Left kidney (tissue), 8 donors: ENCODE measurements at places on chromosomes 16 and 17. TPM values are rescaled to one million over a fixed set of nuclear protein-coding genes. Genes with fewer than 3 reads are reported as not detected.

- DNase-seq = no peak
Measured at GRCh38 chr17:43660816-43661493, 767 bp downstream of the MEOX1 start.

The VAT1L gene
- 4.7 TPM for polyA plus RNA-seq

The NPIPA5 gene
- polyA plus RNA-seq = 49.4 TPM

DNA sequence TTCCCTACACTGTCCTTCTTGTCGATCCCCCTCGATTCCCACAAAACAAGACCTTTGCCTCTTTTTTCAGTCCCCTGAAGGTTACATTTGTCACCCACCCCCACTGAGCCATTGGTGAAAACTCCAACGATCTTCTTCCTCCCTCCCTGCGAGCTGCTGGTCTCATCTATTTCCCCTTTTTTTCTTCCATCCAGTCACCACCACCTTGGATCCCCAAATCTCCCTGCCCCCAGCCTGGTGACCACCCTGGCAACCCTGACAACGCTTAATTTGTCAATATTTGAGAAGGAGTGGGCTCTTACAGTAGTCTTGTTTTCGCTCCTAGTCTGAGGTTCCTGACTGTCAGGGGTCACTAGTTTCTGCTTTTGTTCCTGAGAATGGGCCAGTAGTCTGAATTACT lies 62.9 kb downstream of the SMPD3 start:
- no peak for DNase-seq

GRCh38 chr17:78682363-78682762 lies 99.7 kb downstream of the CYTH1 start:
- no peak for DNase-seq

DNA sequence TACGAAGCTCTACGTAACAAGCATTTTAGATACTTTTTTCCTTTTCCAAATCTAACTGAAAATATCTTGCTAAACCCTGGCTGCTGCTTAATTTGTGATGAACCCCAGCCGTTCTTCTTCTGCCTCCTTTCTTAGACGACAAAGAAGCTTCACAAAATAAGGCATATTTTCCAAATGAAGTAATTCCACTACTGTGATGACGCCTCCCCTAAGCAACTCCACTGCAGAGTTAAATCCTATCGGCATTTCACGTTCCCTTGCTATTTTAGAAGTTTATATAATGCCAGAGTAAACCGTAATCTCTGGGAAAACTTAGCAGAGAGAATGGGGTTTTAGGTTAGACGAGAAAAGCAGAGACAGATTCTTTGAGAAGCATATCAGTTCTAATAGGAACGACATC lies 683.1 kb upstream of the SALL1 start:
- no peak for DNase-seq

The CTRB2 gene
- not detected for polyA plus RNA-seq

DNA sequence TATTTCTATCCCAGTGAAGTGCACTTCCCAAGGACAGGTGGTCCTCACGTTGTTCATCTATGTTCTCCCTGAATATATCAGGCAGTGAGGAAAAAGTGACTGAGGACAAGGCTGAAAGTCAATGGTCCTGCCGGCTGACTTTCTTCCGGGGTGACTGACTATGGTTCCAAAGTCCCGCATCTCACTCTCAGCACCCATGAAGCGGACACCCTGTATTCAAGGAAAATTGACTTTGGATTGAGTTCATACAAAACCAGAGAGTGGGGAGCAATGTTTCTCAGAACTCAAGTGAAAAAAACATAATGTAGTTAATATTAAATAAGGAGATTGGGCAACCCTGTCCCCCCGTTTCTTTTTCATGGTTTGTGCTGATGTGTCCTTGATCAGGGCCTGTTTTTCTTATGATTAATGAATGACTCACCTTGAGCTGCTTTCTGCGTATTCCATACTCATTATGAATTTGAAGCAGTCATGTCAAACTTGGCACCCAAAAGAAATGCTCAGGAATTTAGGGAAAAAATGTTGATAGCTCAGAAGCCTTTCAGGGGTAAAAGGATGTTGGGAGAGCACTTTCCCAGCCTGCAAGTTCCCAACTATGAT lies 184.0 kb downstream of the CYLD start:
- DNase-seq = no peak

- no peak for DNase-seq
Measured at GRCh38 chr17:70775679-70776078, 606.3 kb downstream of the KCNJ2 start.

The RDM1 gene
- 3.1 TPM for polyA plus RNA-seq

The CPHXL2 gene
- 0.40 TPM for polyA plus RNA-seq
